ENCODE measurements at places on chromosomes 2 and 18.

GRCh38 chr18:55585920-55586561, 2.0 kb downstream of the TCF4 start:
- DNase-seq, result no peak

DNA sequence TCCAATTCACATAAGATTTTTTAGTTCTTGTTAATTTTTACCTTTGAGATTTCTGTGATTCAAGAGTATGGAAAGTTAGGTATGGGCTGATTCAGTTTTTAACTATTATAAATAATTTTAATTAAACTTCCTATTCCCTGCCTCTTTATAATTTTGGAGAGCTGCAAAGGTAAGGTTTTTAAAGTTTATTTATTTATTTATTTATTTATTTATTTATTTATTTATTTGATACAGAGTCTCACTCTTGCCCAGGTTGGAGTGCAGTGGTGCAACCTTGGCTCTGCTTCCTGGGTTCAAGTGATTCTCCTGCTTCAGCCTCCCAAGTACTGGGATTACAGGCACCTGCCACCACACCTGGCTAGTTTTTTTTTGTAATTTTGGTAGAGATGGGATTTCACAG, 215.5 kb upstream of the FIGN start:
- DNase-seq, result no peak

DNA sequence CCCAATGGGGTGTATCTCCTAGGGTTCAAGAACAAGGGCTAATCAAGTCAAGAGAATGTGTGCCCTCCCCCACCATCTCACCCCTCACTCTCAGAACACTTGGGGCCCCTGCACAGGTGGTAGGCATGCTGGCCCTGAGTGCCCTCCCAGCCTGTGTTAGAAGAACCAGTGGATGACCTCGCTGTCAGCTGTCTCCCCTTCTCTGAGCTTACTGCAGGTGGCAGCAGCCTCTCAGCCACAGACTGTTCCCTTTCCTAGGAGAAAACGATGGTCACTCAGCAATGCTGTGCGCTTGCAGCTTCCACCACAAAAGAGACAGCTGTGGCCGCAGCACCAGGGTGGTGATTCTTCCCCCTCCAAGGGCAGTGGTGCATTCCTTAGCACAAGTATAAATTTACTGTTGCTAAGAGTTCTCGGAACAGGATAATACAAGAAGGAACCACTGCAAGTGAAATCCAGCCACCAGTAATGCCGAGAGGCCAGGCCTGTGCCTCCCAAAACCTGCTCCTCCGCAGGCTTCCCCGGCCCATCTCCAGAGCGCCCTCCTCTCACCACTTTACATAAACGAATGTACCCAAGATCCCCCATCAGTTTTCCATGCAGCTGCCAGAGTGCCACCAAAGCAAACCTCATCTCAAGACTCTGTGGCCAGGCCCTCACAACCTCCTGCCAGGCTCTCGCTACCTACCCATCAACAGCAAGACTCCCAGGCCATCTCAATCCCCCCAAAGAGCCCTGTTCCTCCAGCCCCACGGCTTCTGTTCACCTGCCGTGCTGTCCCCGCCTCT, 935 bp upstream of the RAMP1 start:
- DNase-seq, result peak; percentile 40

DNA sequence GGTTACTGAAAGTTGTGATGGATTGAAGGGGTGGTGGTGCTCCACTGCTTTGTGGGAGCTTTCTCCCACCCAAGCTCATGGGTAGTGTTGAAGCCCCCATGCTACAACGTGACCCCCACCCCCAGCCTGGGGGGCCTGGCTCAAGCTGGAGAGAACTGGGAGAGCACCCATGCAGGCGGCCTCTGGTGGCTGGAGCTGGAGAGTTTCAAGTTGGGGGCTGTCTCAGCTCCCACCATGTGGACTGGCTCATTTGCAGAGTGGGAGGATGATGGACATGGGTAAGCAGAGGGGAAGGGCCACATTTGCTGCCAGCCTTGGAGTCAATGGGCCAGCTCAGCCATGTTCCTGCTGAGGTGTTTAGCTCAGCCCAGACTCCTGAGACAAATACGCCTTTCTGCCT, 62.8 kb downstream of the INPP4A start:
- no peak for DNase-seq

DNA sequence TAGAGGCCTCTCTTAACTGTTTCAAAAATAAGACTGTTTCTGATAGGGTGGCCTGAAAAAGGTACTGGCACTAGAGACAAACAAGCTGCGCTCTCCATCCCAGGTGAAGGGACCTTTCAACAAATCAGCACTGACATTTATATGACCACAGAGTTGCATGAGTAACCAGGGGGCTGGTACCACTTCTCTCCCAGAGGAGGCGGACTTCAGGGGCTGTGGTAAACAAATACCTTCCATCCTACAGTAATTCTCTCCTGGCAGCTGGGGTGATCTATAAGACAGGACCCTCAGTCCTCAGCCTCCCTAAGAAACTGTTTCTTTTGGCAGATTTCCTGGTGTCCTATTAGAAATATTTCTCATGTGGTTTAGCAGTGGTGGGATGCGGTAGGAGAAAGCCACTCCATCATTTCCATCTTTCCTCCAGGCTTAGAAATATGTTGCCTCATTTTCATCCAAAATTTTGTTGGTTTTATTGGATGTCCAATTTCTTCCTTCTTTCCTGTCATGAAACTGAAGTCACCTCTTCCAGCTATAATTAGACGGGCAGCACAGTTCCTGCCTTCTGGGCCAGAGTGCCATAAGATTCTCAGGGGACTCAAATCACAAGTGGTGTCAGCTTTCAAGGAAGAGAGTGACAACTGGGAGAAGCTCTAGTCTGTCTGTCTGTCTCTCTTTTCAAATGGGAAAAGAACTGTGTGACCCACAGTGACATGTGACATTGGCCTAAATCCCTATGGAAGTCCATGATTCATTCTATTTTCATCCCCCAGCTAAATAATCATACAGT, 96.4 kb downstream of the CYRIA start:
- DNase-seq, result no peak

- DNase-seq, result no peak
Measured at GRCh38 chr2:16392647-16393499, 272.8 kb downstream of the CYRIA start.

DNA sequence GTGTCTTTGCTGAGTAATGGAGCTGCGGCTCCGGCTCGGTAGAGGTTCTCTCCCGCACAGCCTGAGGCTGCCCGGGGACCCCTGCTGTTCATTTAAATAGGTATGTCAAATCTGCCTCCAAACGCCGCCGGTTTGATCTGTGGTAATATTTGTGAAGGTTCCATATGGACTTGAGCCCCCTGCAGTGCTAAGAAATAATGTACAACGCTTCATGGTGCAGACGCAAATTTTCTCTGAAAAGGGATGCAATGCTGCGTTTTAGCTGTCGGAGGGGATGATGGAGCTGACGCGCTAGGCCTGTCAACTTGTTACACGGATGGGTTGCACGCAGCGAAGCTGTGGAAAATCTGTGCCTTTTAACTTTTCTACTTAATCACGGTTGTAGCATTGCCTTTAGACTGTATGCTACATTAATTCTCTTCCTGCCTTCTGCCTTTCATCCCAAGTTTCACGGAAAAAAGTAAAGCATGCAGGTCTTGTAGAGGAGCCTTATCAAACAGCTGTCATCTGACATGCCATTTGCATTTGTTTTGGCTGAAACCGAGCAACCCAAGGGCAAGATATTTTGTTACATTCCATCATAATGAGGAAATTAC, 43.2 kb downstream of the MRPS9 start:
- DNase-seq, result no peak

DNA sequence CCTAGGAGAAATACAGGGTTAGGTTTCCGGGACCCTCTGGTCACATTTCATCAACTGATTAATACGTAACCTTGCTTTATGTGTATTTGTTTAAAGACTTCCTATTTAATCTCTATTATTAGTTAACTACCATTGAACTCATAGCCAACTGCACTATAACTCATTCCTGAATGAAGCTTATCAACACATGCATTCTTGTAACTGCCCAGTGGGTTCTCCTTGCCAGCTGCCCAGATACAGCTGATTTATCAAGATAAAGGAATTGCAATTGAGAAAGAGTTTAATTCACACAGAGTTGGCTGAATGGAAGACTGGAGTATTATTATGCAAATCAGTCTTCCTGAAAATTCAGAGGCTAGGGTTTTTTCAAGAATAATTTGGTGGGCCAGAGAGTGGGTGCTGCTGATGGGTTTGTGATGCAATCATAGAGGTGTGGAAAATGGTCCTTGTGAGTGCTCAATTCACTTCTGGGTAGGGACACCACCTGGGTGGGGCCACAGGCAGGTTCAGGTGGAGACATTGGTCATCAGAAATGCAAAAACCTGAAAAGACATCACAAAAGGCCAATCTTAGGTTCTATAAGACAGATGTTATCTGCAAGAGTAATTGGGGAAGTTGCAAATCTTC, 21.1 kb upstream of the NOSTRIN start:
- DNase-seq, result no peak

- DNase-seq, result no peak
Measured at GRCh38 chr2:205411558-205411957, 270.7 kb upstream of the NRP2 start.

DNA sequence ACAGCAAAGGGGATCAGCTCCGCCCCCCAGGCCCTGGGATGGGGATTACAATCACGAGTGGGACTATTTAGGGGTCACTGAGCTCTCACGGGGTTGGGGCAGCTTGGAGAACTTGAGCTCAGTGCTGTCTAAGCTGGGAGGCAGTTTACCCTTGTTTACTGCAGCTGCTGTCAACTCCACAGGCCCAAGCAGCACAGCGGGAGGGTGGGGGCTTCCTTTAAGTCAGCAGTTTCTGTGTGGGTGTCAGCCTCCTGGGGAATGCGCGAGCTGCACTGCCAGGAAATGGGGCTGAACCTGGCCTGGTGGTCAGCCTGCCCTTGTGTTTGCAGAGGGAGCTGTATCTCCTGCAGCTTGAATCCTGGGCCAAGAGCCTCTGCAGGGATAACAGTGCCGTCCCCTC, 29.8 kb downstream of the TOGARAM2 start:
- DNase-seq, result peak; percentile 35
